ENCODE measurements at places on chromosomes 12 and 14.

- no peak for DNase-seq
These were observed 44.6 kb downstream of the FBXO21 start for GRCh38 chr12:117145597-117146154.

DNA sequence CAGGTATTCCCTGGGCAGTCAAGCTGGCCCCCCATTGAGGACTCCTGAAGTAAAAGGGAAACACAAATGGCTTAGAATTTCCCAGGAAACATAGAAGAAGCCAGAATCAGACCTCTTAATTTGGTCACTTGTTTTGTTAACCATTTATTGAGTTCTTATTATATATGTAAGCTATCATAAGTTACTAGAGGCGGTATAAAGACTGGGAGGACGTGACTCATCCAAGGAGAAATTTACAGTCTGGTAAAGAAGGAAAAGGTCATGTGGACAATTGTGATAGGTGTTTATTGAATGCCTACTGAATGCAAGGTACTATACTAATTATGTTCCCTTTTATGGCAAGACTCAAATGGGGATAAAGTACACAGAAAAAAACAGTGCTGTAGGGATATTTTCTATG, 146.7 kb downstream of the DYRK2 start:
- no peak for DNase-seq

GRCh38 chr12:59632408-59632807, 36.6 kb downstream of the SLC16A7 start:
- DNase-seq, result no peak

DNA sequence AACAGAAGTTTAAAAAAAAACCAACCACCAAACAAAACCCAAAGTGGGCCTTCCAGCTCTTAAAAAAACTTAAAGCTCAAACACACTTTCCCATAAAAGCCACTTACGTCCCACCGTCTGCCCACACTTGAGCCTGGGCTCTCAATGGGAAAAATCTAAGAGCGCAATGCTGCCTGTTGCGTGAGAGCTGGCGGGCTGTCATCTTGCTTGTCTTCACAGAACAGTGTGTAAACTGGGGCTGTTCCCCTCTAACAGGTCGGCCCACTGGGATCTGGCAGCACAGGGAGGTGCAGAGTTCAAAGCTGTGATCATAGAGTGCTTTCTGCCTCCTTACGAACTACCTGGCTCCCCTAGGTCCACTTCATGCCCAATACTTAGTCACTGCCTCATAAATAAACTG, 80.0 kb downstream of the DICER1 start:
- no peak for DNase-seq

- DNase-seq, result no peak
These were observed 12.2 kb upstream of the MYH7 start for GRCh38 chr14:23447361-23448350.

GRCh38 chr12:73341559-73342247, 1069.5 kb downstream of the TRHDE start:
- no peak for DNase-seq

DNA sequence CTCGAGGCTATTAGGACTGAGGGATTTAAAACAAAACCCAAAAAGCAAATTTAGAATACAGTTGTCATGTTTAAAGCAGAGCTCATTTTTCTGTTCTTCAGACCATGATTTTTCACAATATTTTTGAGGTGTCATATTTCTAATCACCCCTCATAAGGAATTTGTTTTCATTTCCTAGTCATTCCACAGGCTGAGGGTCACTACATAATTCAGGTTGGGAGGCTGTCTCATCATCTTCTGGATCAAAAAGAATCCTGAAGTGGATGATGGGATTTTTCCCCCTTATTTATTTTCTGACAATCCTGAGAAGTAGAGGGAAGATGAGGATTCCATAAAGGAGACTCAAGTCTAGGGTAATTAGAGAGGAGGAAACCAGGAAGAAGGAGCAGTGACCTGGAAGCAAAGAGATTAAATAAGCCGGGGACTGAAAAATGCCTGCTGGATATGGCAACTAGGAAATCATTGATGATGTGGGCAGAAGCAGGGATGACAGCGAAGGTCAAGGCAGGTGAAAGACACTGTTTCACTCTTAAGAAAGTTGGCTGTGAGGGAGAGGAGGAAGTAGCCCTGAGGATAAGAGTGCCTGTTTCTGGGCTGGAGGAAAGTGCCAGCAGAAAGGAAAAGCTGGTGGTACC, 9.0 kb upstream of the PCNX1 start:
- no peak for DNase-seq

DNA sequence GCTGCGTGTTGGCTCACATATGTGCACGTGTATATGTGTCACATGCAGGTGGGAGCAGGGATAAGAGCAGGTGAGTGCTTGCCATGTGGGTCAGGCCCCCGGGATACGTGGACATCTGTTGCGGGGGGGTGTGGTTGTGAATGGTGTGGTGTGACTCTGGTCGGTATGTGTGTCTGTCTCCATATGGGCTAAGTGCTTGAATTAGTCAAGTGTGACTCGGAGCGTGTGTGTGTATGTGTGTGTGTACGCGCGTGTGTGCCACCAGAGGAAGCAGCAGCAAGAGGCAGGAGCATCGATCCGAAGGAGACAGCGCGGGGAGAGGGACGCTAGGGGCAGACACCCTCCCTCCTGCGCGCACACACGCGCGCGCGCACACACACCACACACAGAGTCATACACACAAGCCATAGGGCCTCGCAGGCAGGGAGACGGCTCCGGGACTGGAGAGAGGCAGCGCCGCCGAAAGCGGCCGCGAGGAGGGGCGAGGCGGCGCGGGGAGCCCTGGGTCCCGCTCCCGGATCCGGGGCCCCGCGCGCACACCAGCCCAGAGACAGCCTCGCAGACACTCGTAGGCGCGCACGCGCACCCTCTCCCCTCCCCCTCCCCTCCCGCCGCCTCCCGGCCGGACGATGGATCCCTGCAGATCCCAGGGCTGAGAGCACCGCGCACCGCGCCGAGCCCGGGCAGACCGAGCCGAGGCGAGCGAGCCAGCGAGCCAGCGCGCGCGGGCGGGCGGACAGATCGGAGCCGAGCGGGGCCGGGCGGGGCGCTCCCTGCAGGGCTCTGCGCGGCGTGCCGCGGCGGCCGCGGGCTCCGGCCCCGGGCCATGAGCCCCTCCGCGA, at the start of gene ASIC1:
Gene ASIC1, plus strand, starts transcription at position 597 of the 842 bp plus-strand sequence. CDS start 1,171 bp downstream, outside the sequence.
- DNase-seq, result peak; percentile 41

- no peak for DNase-seq
These were observed 50.4 kb downstream of the GXYLT1 start for GRCh38 chr12:42094277-42094676.

DNA sequence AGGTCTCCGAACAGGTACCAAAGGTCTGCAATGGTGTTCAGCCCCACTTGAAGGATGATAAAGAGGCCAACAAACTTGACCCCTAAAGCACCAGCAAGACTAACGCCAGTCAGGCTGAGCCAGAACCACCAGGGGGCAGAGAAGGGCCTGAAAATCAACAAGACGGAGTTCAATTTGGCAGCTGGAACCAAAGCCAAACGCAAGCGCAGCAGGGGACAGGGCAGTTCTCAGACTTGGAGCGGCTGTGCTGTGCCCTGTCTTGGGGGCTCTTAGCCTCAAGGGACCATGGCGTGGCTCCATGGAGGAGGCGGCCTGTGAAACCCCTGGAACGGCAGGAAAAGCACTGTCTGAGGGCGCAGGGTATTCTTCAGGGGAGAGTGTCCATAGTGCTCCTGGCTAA, 19.6 kb downstream of the POMT2 start:
- peak; percentile 55 for DNase-seq

DNA sequence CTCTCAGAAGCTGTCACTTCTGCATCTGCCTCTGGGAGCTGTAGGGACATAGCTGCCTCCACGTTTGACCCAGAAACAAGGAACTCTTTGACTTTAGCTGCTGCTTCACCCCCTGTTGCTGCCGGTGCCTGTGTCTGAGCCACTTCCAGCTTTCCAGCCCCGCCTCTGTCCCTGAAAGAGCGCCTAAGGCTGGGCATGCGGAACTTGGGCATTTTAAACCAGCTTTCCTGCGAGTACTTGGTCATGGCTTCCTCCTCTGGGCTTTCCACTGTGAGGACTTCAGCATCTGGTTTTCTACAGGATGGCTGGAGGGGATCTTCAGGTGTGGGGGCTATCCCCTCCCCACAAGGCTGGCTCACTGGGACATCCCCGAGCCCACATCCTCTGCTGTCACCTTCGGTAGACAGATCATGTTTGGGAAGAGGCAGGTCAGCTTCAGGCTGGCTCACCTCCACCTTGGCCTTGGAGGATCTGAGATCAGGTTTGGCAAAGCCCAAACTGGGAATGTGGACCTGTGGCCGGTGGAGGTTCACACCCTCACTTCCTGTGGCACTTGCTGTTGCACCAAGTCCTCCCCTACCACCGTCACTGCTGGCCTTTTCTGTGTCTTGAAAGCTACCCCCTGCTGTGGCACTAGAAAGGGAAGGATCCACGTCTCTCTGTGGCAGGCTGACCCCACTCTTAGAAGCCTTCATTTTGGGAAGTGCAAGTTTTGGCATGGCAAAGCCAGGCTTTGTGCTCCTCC, 15.2 kb downstream of the PLD4 start:
- DNase-seq, result no peak

- no peak for DNase-seq
These were observed 9.1 kb upstream of the PTGER2 start for GRCh38 chr14:52305014-52305413.

- DNase-seq, result no peak
These were observed 11.2 kb upstream of the ARID2 start for GRCh38 chr12:45718306-45718705.

DNA sequence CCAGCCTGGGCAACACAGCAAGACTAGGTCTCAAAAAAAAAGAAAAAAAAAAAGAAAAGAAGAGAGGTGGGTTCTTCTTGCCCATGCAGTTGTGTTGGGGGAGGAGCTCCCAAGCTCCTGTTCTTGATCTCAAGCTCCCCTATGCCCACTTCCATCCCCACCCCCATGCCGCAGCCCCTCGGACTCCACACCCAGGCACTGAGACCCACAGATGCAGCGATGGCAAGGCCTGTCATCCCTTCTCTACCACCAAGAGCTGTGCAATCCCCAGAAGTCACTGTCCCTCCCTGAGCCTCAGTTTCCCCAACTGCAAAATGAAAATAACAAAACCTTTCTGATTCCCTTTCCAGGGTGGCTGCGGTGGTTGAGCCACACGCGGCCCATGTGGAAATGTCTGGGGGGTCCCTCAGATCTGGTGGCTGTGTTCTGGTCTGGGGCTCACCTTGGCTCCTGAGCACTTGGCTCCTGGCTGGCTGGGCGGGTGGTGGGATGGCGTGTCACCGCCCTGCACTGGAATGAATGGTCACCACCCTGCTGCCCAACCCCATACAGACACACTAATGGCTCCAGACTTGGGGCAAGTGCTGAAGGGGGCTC, 22.6 kb upstream of the KIF26A start:
- DNase-seq, result no peak

DNA sequence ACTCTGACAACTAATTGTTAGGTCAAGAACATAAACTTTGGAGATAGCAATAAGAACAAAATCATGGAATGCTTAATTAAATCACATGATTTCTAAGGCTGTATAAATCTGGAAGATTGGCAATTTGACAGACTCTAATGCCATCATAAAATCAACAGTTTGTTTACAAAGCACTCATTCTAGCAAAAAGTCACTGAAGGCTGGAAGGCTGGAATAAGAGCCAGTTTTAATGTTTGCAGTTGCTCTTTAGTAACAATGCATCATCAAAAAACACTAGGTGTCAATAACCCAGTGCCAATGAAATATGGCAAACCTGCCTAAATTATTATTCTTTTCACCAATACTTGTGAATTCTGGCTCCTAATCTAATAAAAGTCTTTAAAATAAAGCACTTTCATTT, 65.0 kb downstream of the NUMB start:
- DNase-seq, result peak; percentile 37

- no peak for DNase-seq
These were observed 5.1 kb downstream of the CLECL1 start for GRCh38 chr12:9727813-9728212.

GRCh38 chr12:98838231-98838647, 193.1 kb downstream of the APAF1 start:
- no peak for DNase-seq

DNA sequence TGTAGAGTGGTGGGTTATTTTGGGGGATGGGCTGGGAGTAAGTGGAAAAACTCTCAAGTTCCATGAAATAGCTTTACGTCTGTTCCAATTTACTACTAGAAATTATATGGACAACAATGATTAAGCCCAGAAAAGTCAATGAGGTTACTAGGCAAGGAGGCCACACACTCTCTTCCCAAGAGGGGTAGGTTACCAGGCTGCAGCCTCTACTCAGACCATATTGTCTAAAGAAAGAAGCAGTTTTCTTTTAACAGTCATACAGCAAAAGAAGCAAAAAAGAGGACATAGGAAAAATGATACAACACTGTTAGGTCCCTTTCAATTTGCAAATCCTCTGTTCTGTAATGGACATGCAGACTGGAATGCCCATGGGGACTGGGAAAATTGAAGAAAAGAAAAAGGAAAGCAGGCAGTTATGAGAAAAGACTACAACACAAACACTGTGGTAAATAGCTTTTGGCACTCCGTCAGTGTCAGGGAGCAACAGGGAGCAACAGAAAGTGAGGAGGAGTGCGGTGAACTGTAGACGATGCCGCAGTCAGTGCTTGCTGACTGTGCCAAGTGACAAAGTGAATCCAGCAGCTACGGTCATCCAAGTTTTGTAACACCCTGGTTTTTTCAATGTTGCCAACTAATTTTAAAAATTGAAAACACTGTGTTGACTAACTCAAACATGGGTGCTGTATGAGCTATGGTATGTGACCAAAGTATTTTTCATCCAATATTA, 39.8 kb upstream of the HMGA2 start:
- DNase-seq, result no peak

GRCh38 chr14:102462391-102462790, 47.2 kb downstream of the ANKRD9 start:
- DNase-seq, result no peak

GRCh38 chr14:33375786-33376185, 437.1 kb downstream of the NPAS3 start:
- no peak for DNase-seq

- no peak for DNase-seq
These were observed at the start of gene RNASE7 for GRCh38 chr14:21041676-21042433. Gene RNASE7 (plus strand): TSS chr14:21042362. CDS start chr14:21042993, 631 bp downstream.

- DNase-seq, result no peak
These were observed 345.8 kb downstream of the TMEM132D start for GRCh38 chr12:129558036-129558435.

DNA sequence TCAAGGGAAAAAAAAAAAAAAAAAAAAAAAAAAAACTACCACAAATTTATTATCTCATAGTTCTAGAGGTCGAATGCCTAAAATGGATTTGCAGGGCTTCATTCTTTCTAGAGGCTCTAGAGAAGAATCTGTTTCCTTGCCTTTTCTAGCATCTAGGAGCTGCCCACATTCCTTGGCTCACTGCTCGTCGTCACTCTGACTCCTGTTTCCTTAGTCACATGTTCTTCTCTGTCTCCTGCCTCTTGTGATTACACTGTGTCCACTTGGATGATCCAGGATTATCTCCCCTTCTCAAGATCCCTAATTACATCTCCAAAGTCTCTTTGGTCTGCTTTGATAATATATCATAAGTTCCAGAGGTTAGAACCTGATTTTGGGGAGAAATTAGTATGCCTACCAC, 88.7 kb downstream of the HECTD1 start:
- no peak for DNase-seq

GRCh38 chr12:49288412-49288853, 6.5 kb upstream of the PRPH start:
- peak; percentile 12 for DNase-seq

Data from NCI-H1092 (cell line).